ENCODE measurements at places on chromosomes 13 and 19.

DNA sequence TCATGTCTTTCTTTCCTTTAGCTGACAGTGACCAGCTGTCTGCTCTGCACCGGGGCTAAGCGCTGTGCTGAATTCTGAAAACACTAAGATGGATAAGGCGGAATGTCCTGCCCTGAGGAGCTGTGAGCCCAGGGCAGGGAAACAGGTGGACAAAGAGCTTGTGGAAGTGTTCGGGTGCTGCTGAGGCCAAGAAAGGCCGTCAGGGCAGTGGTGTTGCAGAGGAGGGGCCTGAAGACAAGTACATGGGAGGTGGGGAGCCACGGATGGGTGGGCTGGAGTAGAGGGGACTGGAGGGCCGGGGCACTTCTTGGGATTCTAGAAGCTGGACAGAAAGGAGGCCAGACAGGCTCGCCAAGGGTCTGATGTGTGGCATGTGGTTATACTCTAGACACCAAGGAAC, 66.2 kb upstream of the GPR183 start:
- no peak for DNase-seq

- peak; percentile 8 for DNase-seq
Measured at GRCh38 chr19:32404933-32405430, 588 bp upstream of the DPY19L3 start.

DNA sequence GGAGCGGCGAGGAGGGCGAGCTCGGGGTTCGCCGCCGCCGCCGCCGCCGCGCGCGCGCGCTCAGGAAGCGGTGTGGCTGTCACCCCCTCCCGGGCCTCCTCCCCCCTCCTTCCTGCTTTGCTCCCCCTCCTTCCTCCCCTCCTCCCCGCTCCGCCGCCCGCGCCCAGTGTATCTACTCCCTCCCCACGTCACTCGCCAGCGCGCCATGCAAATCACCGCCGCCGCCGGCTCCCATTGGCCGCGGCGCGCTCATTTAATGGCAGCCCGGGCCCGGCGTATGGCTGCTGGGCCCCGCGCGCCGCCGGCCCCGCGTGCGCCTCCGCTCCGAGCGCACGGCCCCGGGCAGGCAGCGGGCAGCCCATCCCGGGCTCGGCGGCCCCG, 335 bp upstream of the SOX1 start:
- no peak for DNase-seq

GRCh38 chr13:51156648-51157047, 45.6 kb upstream of the C13orf42 start:
- no peak for DNase-seq

DNA sequence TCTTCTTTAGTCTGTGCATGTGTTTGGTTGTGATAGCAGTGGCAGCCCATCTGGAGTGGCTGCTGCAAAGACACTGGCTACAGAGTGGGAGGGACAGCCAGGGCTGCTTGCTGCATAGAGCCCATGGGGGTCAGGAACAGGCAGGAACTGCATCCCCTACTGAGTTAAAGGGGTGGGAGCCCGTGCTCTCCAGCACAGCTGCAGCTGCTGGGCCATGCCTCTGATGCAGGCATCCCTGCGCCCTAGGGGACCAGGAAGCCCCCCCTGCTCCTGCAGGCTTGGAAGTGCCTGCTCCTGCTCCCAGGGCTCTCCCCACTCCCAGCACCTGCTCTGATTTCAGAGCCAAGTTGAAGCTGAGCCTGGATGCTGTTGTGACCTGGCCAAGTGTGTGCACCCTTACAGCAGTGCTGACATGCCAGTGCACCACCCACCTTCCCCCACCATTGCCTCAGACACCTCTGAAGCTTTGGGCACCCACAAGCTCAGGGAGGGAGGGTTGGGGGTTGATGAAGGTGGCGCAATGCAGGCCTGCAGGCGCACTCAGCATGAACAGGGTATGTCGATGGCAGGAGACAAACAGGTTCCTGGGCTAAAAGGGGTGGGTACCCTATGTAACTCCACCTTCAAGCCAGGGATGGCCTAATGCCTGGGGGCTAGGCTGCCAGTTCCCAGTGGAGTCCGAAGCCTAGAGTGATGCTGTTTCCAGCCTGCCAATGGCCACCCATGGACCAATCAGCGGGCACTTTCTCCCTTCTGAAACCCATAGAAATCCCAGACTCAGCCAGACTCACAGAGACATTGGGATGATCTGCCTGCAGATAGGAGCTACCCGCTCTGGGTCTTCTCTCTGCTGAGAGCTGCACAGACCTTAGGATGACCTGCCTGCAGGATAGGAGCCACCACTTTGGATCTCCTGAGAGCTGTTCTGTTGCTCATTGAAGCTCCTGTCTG, 919.9 kb upstream of the MIR17HG start:
- DNase-seq: no peak

- no peak for DNase-seq
Measured at GRCh38 chr13:94239135-94239534, 240.3 kb downstream of the DCT start.

- peak; percentile 45 for DNase-seq
Measured at GRCh38 chr19:27774827-27775226, 1438.1 kb downstream of the UQCRFS1 start.

- DNase-seq: no peak
Measured at GRCh38 chr13:45219938-45220375, 19.1 kb upstream of the KCTD4 start.
